ENCODE measurements at places on chromosomes 3 and 15. TPM values are rescaled to one million over a fixed set of nuclear protein-coding genes. Genes with fewer than 3 reads are reported as not detected.

- DNase-seq, result no peak
These were observed 29.8 kb upstream of the CPB1 start for GRCh38 chr3:148797795-148798194.

The DGKG gene
- not detected for total RNA-seq

GRCh38 chr15:57321973-57322601, 54.2 kb upstream of the CGNL1 start:
- no peak for DNase-seq

The LAMB2 gene
- 811 TPM for total RNA-seq

The FBN1 gene
- total RNA-seq, result 1,104 TPM

GRCh38 chr15:64912379-64913325, 950 bp downstream of the ANKDD1A start:
- DNase-seq, result no peak

DNA sequence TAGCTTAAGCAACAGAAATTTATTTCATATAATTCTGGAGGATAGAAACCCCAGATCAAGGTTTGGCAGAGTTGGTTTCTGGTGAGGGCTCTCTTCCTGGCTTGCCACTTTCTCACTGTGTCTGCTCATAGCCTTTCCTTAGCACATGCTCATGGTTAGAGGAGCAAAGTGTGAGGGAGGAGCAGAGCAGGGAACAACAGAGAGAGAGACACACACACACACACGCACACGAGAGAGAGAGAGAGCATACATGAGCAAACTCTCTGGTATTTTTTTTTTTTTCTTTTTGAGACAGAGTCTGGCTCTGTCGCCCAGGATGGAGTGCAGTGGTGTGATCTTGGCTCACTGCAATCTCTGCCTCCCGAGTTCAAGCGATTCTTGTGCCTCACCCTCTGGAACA, 36.8 kb upstream of the ZDHHC23 start:
- DNase-seq, result no peak

DNA sequence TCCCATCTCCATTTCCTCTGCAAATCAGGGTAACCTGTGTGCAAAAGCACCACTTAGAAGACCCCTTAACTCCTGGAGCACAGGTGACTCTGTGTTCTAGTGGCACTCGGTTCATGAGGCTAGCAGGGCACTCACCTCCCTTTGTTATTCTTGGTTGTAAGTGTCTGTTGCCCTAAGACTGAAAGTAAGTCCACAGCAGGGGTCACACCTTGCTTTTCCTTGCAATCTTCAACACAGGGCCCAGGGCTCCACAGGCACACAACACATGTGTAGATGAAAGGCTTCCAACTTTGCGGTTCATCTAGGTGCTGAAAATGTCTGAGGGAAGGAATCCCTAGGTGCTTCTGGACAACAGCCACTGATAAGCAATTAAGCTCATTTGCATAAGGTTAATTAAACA, 2.9 kb downstream of the RNU6-1 start:
- DNase-seq, result no peak

Measured in osteocyte (in vitro differentiated cells).